Left forelimb (tissue), 1 donor: ENCODE measurements at places on chromosomes 6 and 20.

DNA sequence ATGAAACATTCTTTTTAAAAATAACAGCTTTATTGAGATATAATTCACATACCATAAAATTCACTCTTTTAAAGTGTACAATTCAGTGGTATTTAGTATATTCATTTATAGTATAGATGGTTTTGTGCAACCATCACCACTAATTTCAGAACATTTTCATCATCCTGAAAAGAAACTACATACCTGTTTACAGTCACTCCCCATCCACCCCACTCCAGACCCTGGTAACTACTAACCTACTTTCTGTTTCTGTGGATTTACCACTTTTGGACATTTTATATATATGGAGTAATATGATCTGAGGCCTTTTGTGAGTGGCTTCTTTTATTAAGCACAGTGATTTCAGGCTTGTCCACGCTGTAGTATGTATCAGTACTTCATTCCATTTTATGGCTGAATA lies 2.5 kb upstream of the TMEM217 start:
- DNase-seq, result no peak

DNA sequence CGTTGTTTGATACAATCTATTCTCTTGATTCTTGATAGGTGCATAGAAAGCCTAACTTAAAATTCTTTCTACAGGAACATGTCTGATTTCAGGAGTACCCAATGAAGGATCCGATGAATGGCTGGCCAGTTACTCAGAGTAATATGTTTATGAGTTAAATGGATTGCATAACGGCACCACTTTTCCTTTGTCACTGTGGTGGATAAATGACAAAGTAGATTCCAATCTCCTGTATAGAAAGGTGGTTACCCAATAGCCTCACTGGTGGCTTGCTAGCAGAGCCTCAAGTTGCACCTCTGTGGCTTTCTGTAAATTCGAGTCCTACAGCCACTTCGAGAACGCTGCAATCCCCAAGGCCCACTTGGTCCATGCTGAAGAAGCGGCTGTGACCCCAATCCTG lies 28.4 kb downstream of the LHFPL5 start:
- DNase-seq, result no peak

DNA sequence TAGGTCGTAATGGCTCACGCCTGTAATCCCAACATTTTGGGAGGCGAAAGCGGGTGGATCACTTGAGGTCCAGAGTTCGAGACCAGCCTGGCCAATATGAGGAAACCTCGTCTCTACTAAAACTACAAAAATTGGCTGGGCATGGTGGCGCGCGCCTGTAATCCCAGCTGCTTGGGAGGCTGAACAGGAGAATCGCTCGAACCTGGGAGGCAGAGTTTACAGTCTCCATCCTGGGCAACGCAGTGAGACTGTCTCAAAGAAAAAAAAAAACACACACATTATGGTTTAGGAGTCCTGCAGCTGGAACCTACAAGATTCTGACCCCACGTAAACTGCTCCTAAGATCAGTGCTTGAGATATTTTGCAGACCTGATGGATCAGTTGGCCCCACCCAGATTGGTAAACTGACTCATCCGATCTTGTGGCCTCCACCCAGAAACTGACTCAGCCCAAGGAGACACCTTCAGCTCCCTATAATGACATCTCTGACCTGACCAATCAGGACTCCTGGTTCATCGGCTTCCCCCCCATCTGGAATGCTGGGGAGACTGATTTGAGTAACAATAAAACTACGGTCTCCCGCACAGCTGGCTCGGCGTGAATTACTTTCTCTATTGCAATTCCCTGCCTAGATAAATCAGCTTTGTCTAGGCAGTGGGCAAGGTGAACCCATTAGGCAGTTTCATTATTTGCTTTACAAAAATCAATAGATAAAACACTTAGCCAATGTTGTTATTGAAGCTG lies 96.2 kb upstream of the BTN3A2 start:
- DNase-seq, result no peak

DNA sequence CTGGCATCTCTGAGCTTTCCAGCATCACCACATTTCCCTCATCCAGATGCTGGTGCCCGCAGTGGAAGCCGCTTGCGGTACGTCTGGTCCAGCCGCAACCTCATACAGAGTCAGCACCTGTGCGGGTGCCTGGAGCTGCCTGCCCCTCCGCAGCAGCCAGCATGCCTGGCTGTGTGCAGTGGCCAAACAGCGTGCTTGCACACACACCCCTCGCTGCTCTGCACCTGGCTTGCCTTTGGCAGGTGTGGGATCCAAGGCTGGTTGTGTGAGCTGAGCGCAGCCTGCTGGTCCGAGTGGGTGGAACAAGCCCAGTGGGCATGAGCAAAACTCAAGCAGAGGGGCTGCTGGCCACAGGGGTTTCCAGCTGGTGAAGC lies 3.1 kb upstream of the HINT3 start:
- DNase-seq, result no peak

GRCh38 chr6:170025935-170026750 lies 264.7 kb downstream of the DLL1 start:
- peak; percentile 55 for DNase-seq

- no peak for DNase-seq
Measured at GRCh38 chr6:7691675-7692452, 34.0 kb upstream of the BMP6 start.

GRCh38 chr20:35447082-35447789 lies 8.2 kb upstream of the CEP250 start:
- peak; percentile 88 for DNase-seq

DNA sequence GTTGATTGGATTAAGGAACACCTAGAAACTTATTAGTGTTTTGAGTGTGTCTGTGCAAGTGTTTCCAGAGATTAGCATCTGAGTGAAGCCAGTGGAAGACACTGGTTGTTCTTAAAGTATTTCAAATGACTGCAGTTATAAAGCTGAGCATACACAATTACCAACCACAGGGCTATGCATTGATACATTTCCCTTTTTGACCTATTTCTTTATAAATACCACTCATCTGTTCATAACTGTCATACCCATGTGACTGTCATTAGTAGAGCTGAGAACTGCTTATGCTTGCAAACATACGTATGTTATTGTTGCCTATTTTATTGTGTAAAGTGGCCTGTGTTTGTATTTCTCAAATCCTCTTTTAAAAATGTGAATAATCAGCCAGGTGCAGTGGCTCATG lies 15.3 kb upstream of the ZC3H12D start:
- DNase-seq, result no peak
